ENCODE measurements at places on chromosomes 2 and 18.

- DNase-seq: no peak
These were observed 61.2 kb downstream of the BOD1L2 start for GRCh38 chr18:57208047-57208446.

DNA sequence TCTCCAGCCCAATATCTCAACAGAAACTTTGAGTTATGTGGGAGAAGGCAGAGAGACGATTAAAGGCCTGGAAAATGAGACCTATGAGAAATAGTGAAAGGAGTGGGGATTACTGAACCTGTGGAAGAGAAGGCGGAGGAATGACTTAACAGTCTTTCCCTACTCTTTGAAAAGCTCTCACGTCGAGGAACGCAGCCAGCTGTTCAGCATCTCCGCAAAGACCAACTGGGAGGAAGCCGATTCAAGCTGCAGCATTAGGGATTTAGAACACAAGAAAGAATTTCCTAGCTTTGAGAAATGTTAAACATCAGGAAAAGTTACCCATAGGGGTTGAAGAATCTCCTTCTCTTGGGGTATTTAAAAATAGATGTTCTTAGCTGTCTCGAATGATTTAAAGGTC is 233.2 kb upstream of the PARD3B start:
- no peak for DNase-seq

DNA sequence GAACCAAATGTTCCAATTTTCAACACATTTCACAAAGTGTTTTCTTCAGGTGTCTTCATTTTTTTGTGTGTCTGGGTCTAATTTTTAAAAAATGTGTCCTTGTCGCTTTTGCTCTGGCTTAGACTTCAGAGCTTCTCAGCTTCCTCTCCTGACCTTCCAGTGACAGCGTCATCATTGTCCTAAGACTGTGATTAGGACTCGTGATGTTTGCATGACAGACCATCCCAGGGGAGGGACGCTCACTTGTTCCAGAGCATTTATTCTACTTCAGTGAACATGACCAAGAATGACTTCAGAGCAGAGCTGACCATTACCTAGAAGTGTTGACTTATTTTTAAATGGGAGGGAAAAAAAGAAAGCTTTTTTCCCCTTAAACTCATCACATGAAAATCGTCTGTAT is 591.9 kb downstream of the IRS1 start:
- no peak for DNase-seq

- no peak for DNase-seq
These were observed 94.7 kb upstream of the BCL11A start for GRCh38 chr2:60648191-60648590.

DNA sequence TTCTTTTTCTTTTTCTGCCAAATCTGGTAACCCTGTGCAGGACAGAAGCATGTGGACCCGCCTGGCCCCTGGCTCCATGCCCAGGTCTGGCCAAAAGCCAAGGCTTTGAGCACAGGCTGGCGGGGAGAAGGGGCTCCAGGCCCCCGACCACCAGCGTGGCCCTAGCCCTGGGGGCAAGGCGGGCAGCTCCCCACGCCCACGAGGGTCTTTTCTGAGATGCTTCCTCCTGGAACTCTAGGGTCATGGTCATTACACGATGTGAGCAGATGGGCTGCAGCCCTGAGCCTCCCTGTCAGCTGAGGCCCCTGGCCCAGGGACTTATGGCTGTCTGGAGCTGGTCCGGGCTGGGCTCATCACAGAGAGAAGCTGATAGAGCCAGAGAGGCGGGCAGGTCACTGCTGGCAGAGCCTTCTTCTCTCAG is 5.7 kb upstream of the OTOS start:
- DNase-seq: no peak

DNA sequence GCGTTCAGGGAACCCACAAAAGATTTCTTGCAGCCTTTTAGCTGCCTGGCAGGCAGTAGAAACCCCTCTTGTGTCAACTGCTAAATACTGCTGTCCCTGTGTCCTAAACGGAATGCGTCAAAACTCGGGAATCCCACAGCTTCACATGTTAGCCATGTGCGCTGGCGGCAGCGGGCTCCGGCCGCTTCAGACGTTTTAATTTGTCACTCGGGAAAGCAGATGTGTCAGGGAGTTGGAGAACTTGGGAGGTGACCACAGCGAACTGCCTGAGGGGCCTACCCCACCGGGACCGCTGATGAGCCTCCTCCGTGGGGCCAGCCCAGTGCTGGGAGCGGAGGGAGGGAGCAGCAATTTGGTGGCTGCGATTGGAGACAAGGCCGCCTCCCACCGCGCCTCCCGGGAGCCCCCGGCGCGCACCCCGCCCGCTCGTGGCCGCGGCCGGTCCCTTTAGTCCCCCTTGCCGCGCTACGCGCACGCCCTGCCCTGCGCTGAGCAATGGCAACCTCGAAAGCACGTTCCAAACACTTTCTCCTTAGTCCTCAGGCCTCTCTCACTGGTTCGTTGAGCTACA is 146.1 kb upstream of the SATB2 start:
- no peak for DNase-seq

DNA sequence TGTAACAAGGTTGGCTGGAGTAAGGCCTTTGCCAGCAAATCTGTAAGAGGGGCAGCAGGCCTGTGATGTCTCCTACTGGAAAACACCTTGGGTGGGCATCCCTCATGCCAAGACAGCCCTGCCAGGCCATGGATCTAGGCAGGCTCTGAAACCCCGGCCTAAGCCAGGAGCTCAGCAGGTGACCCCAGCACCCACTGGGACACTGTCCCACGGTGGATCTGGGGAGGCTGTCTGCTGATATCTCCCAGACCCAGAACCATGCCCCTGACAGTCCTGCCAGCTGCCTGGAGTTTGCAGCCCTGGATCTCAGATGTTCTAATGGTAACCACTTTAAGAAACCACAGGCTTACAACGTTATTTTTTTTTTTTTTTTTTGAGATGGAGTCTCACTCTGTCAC is 117.7 kb downstream of the ZNF516 start:
- DNase-seq: no peak

- peak; percentile 37 for DNase-seq
These were observed 909 bp downstream of the TMEM87B start for GRCh38 chr2:112055730-112056625.

GRCh38 chr2:130875935-130876334 is 39.2 kb downstream of the ARHGEF4 start:
- no peak for DNase-seq

GRCh38 chr2:177147093-177147694 is 65.4 kb upstream of the HNRNPA3 start:
- DNase-seq: peak; percentile 50

DNA sequence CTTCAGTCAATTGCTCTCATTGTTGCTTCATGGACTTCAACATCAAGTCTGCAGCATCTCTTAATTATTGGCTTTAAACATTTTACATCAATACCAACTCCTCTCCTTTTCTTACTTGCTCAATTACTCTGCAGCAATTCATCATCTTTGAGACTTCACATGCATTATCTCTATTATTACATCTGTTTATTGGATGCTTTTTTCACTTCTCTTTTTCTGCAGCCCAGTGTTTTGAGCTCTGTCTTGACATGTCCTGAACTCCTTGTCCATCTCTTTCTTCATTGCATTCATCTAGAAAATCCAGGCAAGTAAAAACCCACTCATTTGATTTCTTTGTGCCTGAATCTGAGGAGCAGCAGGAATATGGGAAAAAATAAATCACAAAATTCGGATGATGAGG is 647.9 kb downstream of the PLCL1 start:
- no peak for DNase-seq

- DNase-seq: no peak
These were observed 147.4 kb downstream of the ZEB2 start for GRCh38 chr2:144372410-144373080.

- peak; percentile 37 for DNase-seq
These were observed 66.7 kb downstream of the PTPN4 start for GRCh38 chr2:119826370-119826961.

DNA sequence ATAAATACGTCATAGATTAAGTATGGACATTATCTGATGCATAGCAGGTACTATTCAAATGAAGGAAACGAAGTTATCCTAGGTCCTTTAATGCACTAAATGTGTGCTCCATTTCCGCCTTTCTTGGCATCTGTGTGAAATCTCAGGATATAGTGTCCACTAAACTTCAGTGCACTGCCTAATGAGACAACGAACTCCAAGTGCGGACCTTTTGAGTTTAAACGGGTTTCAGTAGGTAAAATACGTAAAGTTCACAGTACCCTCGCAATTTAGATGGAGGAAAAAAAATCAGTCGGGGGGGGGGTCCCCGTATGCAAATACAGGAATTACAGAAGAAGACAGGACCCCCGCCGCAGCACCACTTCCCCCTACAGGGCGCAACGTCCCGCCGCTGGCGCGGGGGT is 729 bp upstream of the REL start:
- DNase-seq: no peak

- no peak for DNase-seq
These were observed 2.7 kb upstream of the CDKL4 start for GRCh38 chr2:39246382-39246980.

GRCh38 chr18:13804305-13804704 is 19.6 kb upstream of the MC5R start:
- DNase-seq: no peak

DNA sequence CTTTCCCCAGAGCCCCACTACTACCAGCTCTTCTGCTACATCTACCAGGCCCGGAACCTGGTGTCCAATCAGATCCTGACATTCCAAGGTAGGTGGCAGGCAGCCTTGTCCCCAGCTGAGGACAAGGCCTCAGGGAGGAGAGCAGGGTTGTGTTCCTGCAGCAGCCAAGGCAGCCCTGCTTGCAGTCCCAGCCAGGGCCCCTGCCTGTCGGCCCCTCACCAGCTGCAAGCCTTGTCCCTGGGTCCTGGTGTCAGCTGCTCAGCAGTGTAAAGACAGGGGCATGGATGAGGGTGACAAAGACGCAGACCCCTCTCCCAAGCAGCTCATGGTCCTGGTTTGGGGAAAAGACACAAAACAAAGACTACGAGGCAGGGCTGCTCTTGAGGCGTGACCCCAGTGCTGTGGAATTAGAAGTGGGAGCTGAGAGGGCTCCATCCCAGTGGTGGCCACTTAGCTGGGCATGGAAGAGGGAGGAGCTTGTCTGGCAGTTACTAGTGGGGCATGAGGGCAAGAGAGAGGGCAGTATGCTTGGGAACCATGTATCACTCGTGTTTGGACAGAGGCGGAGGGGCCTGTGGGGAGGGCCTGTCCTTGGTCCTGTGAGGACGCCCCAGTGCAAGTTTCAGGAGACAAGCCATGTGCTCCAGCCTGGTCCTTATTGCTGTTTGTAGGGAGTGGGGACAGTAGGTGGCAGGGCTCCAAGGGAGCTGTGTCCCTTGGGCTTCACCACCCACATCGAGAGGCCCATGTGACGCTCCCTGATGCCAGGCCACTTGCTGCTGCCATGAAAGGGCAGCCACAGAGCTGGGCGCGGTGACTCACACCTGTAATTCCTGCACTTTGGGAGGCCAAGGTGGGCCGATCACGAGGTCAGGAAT is 47.5 kb downstream of the LMAN2L start:
- no peak for DNase-seq

GRCh38 chr18:74390900-74391299 is 66.2 kb downstream of the DIPK1C start:
- DNase-seq: peak; percentile 20

DNA sequence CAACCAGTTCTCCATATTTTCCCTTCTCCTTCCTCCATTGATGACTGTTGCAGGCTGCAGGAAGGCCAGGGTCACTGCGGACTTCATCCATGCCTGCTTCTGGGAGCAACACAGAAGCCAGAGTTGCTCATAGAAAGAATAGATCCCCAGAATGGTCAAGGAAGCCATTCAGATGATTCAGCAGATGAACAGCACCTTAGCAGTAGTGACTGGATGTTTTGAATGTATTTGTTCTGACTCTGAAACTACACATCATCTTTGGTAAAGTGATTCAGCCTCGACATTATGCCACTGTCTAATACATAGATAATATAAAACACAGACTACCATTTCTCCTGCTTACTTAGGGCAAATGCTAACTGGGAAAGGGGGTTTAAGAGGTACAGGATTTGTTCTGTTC is 411.6 kb downstream of the RND3 start:
- no peak for DNase-seq

- DNase-seq: no peak
These were observed 148.0 kb downstream of the SMAD7 start for GRCh38 chr18:48802543-48803290.

- DNase-seq: no peak
These were observed 199.4 kb downstream of the CYRIA start for GRCh38 chr2:16466133-16466820.

- no peak for DNase-seq
These were observed 208.0 kb downstream of the C1D start for GRCh38 chr2:67854798-67855197.

DNA sequence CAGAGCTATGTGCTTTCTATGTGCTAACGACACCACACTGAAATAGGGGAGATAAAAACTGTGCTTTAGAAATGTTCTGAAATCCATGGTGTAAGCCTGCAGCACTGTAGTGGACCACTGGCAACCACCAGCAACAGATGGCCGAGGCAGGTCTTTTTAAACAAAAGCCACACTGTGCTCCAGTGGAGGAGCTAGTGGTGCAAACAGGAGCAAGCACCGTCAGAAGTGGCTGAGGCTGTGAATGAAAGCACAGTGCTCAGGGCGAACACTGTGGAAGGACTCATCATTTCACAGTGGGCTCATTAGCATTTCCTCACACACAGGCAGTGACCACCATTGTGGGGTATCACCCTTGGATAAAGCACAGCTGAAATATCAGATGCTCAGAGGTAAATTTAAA is 22.9 kb upstream of the MTX2 start:
- DNase-seq: no peak

DNA sequence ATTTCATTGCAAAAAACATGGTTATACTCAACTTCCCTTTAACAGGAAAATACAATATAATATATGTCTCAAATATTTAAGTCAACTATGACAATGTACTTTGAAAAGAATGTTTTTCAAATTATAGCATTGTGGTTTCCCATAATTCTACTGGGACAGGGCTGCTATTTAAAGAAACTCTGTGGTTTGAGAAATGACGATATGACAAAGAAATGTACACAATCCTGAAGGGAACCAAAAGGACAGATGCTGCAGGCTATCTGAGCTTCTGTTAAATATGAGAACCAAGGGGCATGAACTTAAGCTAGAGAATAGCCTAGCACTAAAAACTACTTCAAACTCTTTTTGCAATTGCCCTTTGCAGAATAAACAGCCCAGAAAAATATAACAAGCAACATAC is 415.9 kb downstream of the GRB14 start:
- no peak for DNase-seq

- no peak for DNase-seq
These were observed 46.5 kb downstream of the TMEFF2 start for GRCh38 chr2:192148241-192148619.

- DNase-seq: no peak
These were observed 104.3 kb downstream of the USP40 start for GRCh38 chr2:233462202-233462785.

- no peak for DNase-seq
These were observed 106.5 kb downstream of the SEPTIN10 start for GRCh38 chr2:109507217-109507616.

GRCh38 chr18:41540237-41540871 is 414.7 kb upstream of the PIK3C3 start:
- DNase-seq: no peak

GRCh38 chr2:140747665-140748064 is 1383.2 kb downstream of the LRP1B start:
- no peak for DNase-seq

GRCh38 chr2:107635883-107636282 is 190.8 kb upstream of the RGPD4 start:
- DNase-seq: no peak

- no peak for DNase-seq
These were observed 10.1 kb downstream of the VIL1 start for GRCh38 chr2:218428846-218429558.
